Vagina (tissue), 2 donors: ENCODE measurements at places on chromosomes 6 and 20.

GRCh38 chr6:6891949-6892461 is 215.8 kb upstream of the RREB1 start:
- no peak for DNase-seq

DNA sequence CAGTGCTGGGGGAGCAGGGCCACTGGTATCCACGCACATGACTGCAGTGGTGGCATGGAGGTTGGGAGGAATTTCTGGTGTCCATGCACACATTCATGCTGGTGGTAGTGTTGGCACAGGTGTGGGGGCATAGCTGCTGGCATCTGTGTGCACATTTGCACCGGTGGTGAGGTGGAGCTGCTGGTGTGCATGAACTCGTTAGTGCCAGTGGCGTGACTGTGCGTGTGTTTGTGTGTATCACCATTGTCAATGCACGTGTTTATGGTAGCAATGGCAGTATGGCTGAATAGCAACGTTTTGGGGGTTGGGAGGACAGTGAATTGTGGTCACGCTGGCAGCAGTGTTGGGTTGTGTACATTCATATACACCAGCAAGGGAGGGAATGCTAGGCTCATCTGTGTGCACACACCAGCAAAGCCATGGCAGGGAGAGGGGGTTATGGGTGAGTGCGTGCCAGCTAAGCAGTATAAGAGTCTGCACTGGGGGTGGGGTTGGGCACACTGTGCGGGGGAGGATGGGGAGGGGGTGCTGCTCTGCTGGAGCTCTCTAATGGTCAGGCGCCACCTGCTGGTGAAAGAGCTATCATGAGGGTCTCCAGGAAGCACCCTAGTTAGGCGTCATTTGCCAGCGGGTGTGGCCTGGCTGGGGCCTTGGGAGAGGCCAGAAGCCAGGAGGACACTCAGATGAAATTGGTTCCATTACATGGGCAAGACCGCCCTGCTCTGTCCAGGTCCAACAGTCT is 626.1 kb upstream of the ID4 start:
- DNase-seq: no peak

DNA sequence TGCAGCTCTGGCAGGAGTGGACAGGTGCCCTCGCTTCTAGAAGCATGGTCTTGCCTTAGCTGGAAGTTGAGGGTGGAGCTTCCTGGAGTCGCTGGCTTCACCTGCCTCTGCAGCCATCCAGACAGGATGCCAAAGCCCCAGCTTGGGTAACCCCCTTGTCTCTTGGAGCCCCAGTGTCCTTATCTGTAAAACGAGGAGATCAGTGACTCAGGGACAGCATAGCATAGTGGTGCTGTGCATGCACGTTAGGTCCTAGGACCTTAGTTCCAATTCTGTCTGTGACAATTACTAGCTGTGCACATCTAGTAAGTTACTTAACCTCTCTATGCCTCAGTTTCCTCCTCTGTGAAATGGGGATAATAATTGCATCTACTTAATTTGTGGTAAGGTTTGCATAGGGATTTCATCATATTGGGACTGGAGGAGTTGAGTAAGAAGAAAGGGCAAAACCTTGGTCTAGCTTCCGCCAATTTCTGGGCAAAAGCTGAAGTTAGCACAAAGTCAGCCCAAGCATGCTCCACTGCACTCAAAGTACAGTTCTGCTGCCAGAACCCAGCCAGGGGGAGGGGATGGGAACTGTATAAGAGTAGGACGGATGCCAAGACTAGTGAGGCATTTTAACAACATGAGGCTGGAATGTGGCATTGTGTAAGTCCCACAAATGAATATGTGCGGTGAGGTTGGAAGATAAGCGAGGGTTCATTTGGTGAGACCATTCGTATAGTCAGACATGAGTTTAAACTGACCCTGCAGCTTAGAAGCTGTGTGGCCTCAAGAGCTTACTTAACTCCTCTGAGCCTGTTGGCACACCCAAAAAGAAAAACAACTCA is 24.5 kb downstream of the TOX2 start:
- DNase-seq: no peak

- DNase-seq: no peak
Measured at GRCh38 chr20:1374246-1374645, 18.6 kb downstream of the FKBP1A start.

DNA sequence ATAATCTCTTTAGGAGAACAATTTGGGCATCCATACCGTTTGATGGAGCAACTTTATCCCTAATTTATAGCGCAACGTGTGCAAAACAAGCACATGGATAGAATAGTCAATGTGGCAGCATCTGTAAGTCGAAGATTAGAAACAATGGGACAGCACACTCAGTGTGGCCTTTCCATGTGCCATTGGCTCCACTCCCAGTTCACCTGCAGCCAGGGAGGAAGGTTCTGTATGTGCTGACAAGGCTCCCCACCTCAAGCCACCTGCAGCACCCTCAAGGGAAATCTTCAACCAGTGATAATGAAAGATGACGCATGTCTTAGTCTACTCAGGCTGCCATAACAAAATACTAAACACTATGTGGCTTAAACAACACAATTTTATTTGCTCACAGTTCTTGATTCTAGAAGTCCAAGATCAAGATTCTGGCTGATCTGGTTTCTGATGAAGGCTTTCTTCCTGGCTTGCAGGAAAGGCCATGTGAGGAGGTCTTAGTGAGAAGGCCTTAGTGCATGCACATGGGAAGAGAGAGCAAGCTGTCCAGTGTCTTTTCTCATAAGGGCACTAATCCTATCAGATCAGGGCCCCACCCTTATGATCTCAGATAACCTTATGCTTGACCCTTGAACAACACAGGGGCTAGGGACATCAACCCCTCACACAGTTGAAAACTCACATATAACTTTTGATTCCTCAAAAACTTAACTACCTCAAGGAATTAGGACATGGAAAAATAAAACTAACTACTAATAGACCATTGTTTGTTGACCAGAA is 34.9 kb upstream of the SHLD1 start:
- no peak for DNase-seq

DNA sequence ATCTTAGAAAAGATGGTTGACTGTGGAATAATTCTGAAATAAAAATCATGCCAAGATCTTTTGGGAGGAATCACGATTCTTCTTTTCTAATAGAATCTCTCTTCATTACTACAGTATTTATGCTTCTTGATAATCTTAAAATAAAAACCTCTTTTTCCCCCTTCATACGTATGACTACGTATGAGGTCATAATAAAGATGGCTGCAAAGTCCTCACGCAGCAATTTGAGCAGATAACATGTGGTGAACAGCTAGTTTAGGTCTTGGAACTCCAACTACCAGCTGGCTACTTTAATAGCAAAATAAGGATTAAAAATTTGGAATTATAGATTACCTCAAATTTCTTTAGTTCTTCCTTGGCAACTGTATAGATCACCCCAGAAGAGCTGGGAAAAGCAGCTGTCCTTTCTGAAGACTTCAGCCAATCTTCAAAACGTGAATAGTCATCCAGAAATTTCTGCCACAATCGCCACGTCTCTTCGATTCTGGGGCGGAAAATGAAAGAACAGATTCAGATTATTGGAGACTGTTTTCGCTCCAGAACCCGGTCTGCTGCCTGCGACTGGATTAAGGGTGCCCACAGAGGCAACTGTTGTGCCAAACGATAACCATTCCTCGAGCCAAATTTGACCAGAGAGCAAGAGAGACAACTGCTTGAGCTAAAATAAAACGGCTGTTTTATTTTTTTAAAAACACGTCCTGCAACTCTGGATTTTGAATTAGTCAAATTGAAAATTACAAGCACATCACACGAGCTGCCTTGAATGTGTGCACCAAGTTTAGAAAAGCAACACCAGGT is 347.3 kb downstream of the ESR1 start:
- no peak for DNase-seq

DNA sequence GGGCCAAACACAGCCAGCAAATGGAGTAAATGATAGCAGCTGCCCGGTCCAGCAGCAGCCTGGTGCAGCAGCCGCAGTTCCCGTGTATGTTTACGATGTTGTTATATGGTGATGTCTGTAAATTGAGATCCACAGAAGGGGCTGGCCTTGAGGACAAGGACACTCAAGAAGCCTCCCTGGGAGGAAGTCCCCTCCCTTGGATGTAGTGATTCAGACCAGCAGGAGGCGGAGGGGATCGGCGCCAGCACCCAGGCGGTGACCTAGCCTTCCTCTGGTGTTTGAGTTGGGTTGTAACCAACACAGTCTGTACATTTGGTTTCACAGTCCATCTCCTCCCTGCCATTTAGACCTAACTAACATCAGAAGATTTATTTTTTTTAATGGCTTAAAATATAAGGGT is 187.8 kb downstream of the SYNDIG1 start:
- no peak for DNase-seq

GRCh38 chr20:41424546-41424945 is 57.9 kb upstream of the EMILIN3 start:
- DNase-seq: no peak

DNA sequence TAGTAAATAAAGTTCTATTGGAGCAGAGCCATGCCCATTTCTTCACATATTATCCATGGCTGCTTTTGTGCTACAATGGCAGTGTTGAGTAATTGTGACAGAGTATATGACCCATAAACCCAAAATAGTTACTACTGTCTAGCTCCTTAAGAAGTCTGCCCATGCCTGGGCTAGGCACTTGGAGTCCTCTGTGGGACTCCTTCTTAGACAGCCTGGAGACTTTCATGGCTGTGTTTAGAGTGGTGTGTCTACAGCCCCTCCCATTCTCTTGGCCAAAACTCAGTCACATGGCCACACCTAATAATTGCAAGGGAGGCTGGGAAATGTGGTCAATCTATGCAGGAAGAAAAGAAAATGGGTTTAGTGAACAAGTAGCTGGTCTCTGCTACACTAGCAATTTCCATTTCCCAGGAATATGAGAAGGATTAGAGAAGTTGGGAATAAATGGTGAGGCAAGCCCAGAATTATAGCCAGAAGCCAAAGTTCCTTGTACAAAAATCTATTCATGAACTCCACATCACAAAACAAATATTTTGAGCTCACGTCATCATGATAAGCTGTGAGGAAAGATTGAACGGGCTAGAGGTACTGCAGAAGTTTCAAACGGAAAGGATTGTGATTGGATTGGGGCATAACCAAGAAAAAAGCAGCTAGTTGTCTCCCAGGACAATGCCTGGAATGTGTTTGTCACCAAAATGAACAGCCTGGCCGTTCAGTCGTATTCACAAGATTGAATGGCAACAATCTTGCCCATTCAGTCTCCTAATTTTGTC is 251.8 kb upstream of the PLN start:
- no peak for DNase-seq

DNA sequence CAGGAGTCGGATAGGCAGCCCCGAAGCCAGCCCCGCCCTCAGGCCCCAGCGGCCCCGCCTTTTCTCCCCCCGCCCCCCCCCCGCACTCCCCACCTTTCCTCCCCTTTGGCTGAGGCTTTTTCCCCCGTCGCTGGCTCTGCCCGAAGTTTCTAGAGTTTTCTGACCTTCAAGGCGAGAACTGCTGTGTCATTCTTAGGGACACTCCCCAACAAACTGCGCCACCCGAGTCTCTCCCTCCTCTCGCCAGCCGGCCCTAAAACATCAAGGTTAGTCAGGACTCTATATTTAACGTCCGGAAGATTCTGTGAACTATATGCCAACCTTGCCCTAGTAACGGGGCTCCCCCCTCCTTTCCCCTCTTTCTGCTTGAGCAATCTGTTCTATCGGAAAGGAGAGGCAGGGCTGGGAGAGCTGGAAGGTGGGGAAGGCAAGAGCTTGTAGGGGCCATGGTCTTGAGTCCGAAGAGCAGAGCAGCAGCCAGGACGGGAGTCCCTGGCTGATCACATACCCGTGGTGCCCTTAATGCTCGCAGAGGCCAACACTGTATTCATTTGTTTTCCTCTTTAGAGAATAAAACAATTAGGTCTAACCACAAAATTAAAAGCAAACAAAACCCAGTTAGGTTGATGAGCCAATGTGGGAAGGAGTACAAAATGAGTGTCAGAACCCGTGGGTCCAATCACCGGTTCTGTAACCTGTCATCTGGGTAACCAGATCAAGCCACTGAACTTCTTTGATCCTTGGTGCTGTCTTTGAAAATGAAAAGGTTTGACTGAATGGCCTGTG is 5.3 kb upstream of the HSPA1B start:
- no peak for DNase-seq

GRCh38 chr20:38032585-38033329 is 499 bp downstream of the TTI1 start:
- no peak for DNase-seq

- no peak for DNase-seq
Measured at GRCh38 chr6:19736066-19736465, 101.1 kb upstream of the ID4 start.

- DNase-seq: no peak
Measured at GRCh38 chr20:805713-806112, 27.8 kb upstream of the FAM110A start.

DNA sequence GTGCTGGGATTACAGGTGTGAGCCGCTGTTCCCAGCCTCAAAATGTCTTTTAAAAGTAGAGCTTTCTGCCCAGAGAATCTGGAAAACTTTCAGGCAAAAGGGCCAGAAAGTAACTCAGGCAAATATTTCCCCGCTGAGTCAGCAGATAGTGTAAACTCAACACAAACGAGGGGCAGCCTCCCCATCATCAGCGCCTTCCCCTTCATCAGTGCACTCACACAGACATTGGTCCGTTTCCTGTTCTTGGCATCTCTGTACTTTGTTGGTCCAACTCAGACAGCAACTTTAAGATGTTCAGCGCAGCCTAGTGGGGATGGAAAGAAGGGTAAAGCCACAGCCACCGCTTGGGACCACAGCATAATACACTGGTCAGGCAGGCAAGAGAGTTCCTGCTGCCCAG is 69.5 kb downstream of the CSE1L start:
- no peak for DNase-seq

DNA sequence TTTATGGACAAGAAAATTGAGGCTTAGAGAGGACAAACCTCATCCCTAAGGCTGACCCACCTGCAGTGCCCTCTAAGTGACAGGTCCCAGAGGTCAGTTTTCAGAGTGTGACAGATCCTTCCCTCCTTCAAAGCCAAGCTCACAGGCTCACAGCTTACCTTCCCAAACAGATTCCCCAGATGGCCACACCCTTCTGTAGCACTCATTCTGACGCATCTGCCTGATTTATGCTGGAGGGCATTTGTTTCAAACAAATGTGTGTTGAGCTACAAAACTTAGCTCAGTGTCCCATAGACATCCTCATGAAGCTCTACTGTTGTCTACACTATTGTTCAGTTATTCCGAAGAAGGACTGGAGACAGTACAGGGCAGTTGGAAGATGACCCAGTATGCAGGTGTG is 60.6 kb upstream of the RIN2 start:
- DNase-seq: no peak

- no peak for DNase-seq
Measured at GRCh38 chr6:104381907-104382306, 477.8 kb downstream of the HACE1 start.

GRCh38 chr6:38248500-38249234 is 391.1 kb downstream of the BTBD9 start:
- no peak for DNase-seq
